Omental fat pad (tissue), 4 donors: ENCODE measurements at places on chromosomes 3 and 15.

GRCh38 chr15:101012326-101013200 is 93.4 kb downstream of the LRRK1 start:
- DNase-seq: no peak

- no peak for DNase-seq
Measured at GRCh38 chr3:126952983-126953660, 29.8 kb upstream of the PLXNA1 start.

- no peak for DNase-seq
Measured at GRCh38 chr3:11718637-11719405, 75.1 kb upstream of the VGLL4 start.

- no peak for DNase-seq
Measured at GRCh38 chr3:36364260-36364659, 16.0 kb upstream of the STAC start.

- DNase-seq: no peak
Measured at GRCh38 chr15:101176625-101177024, 75.2 kb downstream of the CHSY1 start.

- no peak for DNase-seq
Measured at GRCh38 chr15:66161575-66162118, 91.9 kb downstream of the MEGF11 start.

GRCh38 chr3:186003610-186004009 is 65.8 kb upstream of the TRA2B start:
- DNase-seq: no peak

GRCh38 chr3:129611446-129611800 is 4.9 kb upstream of the PLXND1 start:
- no peak for DNase-seq

DNA sequence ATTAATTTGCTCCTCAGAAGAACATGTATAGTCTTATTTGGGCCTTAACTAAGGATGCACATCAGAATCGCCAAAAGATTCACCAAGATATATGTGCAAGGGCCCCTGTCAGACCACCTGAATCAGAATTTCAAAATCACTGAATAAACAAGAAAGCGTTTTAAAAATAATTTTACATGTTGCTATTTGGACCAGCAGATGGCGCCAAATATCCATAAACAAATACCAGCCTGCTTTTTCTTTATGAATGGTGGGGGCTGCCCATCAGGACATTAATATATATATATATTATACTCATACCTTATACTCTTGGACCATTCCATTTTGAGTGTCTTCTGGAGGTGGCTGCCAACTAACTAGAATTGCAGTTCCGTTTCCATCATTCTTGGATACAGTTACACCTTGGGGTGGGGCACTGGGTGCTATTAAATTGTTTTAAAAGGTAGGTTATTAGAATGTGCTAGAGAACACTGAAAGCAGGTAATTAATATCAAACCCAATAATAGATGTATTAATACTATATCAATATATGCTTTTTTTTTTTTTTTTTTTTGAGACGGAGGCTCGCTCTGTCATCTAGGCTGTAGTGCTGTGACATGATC is 1108.3 kb downstream of the ROBO1 start:
- no peak for DNase-seq
